ENCODE measurements at places on chromosomes 4 and X. TPM values are rescaled to one million over a fixed set of nuclear protein-coding genes. Genes with fewer than 3 reads are reported as not detected.
A peak's percentile ranks its signal among the peaks of the same experiment; 100 is the strongest.

DNA sequence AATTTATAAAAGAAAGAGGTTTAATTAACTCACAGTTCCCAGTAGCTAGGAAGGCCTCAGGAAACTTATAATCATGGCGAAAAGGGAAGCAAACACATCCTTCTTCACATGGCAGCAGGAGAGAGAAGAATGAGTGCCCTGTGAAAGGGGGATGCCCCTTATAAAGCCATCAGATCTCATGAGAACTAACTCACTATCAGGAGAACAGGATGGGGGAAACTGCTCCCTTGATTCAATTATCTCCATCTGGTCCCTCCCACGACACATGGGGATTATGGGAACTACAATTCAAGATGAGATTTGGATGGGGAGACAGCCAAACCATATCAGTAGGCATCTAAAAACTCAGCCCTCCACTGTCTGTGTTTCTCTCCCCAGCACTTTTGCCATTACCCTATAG lies 22.4 kb downstream of the ANK2 start:
- no peaks in the 10 kb centered on the region for H3K36me3 ChIP-seq
- no peak overlapping the region for H3K4me3 ChIP-seq
- H3K4me1 ChIP-seq: no peaks in the 10 kb centered on the region
- no peak for DNase-seq
- no peak overlapping the region for H3K27ac ChIP-seq

DNA sequence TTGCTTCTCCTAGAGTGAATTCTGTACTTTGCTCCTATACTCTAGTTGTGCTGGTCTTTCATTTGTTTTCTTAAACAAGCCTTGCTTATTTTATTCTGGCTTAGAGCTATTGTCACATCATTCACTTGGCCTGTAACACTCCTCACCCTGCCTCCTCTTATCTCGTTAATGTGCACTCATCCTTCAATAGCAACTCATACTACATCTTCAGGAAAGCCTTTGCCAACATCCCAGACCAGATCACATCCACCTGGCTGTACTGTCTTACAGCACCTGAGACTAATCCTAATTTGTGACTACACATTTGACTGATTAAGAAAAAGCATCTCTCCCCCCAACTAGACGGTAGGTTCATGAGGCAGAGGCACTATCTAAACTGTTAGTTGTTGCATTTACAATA lies 80.8 kb downstream of the SLC7A11 start:
- DNase-seq: no peak
- H3K27me3 ChIP-seq: no peaks in the 10 kb centered on the region
- no peaks in the 10 kb centered on the region for H3K4me1 ChIP-seq
- H3K27ac ChIP-seq: no peak overlapping the region

DNA sequence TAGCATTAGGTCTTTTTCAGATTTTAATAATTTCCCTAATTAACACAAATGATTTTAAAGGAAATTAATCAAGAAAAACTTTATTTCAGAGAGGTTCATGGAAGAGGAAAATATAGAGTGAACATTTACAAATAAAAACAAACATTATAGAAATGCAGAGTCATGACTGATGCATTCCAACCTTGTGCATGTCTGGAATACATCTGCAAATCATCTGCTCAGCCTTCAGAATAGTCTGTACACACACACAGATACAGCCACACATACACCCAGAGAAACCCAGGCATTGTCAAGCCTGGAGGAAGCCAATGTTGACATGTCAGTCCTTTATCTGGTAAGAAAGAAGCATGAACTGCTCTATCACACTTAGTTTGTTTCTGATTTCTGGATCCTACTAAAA lies 61.3 kb upstream of the NFKB1 start:
- H3K36me3 ChIP-seq: no peaks in the 10 kb centered on the region
- no peak overlapping the region for H3K4me3 ChIP-seq
- H3K27ac ChIP-seq: no peak overlapping the region
- H3K27me3 ChIP-seq: no peaks in the 10 kb centered on the region
- no peaks in the 10 kb centered on the region for H3K4me1 ChIP-seq

The ADH7 gene
- total RNA-seq: not detected

- no peak for DNase-seq
- no peaks in the 10 kb centered on the region for H3K36me3 ChIP-seq
- H3K27ac ChIP-seq: no peak overlapping the region
- no peaks in the 10 kb centered on the region for H3K4me1 ChIP-seq
Measured at GRCh38 chrX:111340054-111340453, 69.8 kb upstream of the CAPN6 start.

DNA sequence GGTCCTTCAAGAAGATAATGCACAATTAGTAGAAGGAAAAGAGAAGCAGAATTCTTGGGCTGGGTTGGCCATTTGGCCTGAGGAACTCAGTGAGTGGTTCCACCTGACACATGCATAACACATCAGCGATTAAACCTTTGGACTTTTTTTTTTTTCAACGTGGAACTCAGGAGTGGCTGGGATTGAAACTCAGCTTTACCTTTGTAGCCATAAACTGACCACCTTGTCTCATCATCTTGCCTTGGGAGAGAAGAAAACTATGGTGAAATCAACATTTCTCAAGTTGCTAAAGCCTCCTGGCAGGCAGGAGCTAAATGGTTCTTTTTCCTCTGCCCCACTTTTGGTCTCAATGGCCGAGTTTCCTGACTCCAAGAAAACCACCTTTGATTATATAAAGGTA lies 16.3 kb downstream of the PTTG2 start:
- H3K27me3 ChIP-seq: no peaks in the 10 kb centered on the region
- H3K27ac ChIP-seq: peak overlapping the region; percentile 50
- H3K36me3 ChIP-seq: no peaks in the 10 kb centered on the region
- H3K4me1 ChIP-seq: peaks cover 33% of the 10 kb centered on the region

GRCh38 chr4:16140231-16140878 lies 56.5 kb upstream of the PROM1 start:
- no peaks in the 10 kb centered on the region for H3K36me3 ChIP-seq
- H3K27me3 ChIP-seq: no peaks in the 10 kb centered on the region
- no peaks in the 10 kb centered on the region for H3K4me1 ChIP-seq

The ADH1C gene
- total RNA-seq: not detected

The SHROOM4 gene
- total RNA-seq: not detected

GRCh38 chr4:81549984-81550383 lies 78.3 kb upstream of the RASGEF1B start:
- no peak for DNase-seq
- no peak overlapping the region for H3K27ac ChIP-seq
- no peak overlapping the region for H3K4me3 ChIP-seq
- no peaks in the 10 kb centered on the region for H3K36me3 ChIP-seq

The TLR3 gene
- 0.10 TPM for total RNA-seq

- no peak for DNase-seq
- no peaks in the 10 kb centered on the region for H3K4me1 ChIP-seq
- no peak overlapping the region for H3K4me3 ChIP-seq
- H3K27ac ChIP-seq: no peak overlapping the region
- no peaks in the 10 kb centered on the region for H3K36me3 ChIP-seq
Measured at GRCh38 chr4:155972098-155972497, 18.4 kb upstream of the CTSO start.

DNA sequence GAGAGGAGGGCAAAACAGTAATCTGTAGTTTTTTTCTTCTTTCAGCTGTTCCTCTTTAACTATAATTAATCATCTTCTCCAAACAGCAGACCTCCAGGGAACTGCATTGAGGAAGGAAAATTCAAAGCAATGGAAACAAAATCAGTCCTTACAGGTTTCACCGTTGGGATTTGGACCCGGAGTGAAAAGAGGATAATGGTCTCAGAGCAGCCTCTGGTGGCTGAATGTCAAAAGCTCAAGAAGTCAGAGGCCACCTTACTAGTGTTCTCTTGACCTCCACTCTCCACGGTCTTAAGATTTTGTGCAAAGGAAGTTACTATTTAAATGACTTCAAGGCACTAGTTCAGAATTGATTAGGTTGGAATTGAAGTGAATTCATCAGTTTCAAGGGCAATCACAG lies 16.0 kb upstream of the MID1 start:
- H3K36me3 ChIP-seq: no peaks in the 10 kb centered on the region
- no peak overlapping the region for H3K4me3 ChIP-seq
- H3K27ac ChIP-seq: no peak overlapping the region
- no peaks in the 10 kb centered on the region for H3K4me1 ChIP-seq
- no peak for DNase-seq

GRCh38 chr4:155522201-155522600 lies 144.4 kb upstream of the GUCY1A1 start:
- H3K4me1 ChIP-seq: no peaks in the 10 kb centered on the region
- no peak overlapping the region for H3K27ac ChIP-seq
- DNase-seq: no peak
- no peak overlapping the region for H3K4me3 ChIP-seq
- no peaks in the 10 kb centered on the region for H3K27me3 ChIP-seq
- H3K36me3 ChIP-seq: no peaks in the 10 kb centered on the region

The NOX1 gene
- total RNA-seq: not detected

DNA sequence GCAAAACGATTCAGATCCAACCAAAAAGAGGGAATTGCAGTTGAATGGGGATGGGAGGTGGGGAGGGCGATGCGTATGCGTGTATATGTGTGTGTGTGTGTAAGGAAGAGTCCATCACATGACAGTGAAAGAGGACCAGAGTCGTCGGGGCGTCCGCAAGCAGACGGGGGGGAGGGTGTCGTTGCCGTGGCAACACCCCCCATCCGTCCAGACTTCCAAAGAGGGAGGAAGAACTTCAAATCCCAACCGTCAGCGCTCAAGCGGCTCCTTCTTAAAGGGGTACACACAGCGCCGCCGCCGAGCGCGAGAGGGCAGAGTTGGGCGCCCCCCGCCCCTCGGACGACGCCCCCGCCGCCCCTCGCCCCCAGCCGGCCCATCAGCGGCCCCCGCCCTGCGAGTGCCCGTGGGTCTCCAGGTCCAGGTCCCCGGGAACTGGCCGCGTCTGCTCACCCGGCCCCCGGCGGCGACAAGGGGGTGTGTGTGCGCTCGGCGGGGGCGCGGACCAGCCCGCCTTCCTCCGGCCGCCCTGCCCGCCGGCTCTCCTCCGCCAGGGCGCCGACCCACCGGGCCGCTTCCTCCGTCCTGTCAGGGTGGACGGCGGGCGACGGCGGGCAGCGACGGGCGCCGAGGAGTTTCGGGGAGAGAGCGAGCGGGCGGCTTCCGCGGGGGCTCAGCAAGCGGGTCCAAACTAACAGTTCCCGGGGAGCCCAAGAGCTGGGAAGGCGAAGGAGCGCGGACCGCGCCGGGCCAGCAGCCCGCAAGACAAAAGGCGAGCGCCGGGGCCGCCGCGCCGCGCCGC lies 685 bp downstream of the LCORL start:
- peak overlapping the region; percentile 88 for H3K27ac ChIP-seq
- no peaks in the 10 kb centered on the region for H3K27me3 ChIP-seq
- H3K4me1 ChIP-seq: peaks cover 14% of the 10 kb centered on the region
- H3K4me3 ChIP-seq: peak overlapping the region; percentile 98

DNA sequence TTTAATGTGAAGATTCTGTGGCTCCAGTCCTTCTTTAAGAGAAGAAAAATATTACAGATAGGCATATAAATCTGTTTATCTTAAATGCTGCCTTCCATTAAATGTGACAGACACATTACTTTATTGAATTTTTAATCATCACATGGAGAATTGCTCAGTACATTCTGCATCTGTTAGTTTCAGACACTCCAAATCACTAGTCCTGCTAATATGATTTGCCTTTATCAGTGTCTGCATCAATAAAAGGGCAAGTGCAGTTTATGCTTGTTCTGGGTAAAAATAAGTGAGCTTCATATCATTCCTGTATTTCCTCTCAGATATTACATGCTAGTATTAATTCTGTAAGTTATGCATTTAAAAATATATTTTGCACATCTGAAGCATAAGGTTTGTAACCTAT lies 666.4 kb downstream of the TECRL start:
- H3K36me3 ChIP-seq: no peaks in the 10 kb centered on the region
- H3K27ac ChIP-seq: no peak overlapping the region
- H3K4me1 ChIP-seq: no peaks in the 10 kb centered on the region
- H3K4me3 ChIP-seq: no peak overlapping the region
- DNase-seq: no peak
- no peaks in the 10 kb centered on the region for H3K27me3 ChIP-seq

GRCh38 chr4:145732895-145733880 lies 53.2 kb downstream of the C4orf51 start:
- DNase-seq: peak; percentile 86
- peaks cover 5% of the 10 kb centered on the region for H3K4me1 ChIP-seq
- H3K27ac ChIP-seq: peak overlapping the region; percentile 44
- no peaks in the 10 kb centered on the region for H3K27me3 ChIP-seq
- H3K4me3 ChIP-seq: peak overlapping the region; percentile 52

The DIPK2B gene
- not detected for total RNA-seq

The VCX gene
- total RNA-seq: not detected

- no peaks in the 10 kb centered on the region for H3K4me1 ChIP-seq
- no peak overlapping the region for H3K4me3 ChIP-seq
- H3K36me3 ChIP-seq: no peaks in the 10 kb centered on the region
- DNase-seq: peak; percentile 29
- no peaks in the 10 kb centered on the region for H3K27me3 ChIP-seq
Measured at GRCh38 chr4:176123710-176124407, 58.2 kb downstream of the WDR17 start.

- no peak for DNase-seq
- peaks cover 22% of the 10 kb centered on the region for H3K36me3 ChIP-seq
- H3K27me3 ChIP-seq: no peaks in the 10 kb centered on the region
- no peak overlapping the region for H3K4me3 ChIP-seq
Measured at GRCh38 chr4:118711052-118711451, 25.9 kb downstream of the METTL14 start.

GRCh38 chrX:81120258-81120935 lies 81.3 kb downstream of the HMGN5 start:
- no peaks in the 10 kb centered on the region for H3K4me1 ChIP-seq
- peak overlapping the region; percentile 59 for H3K4me3 ChIP-seq
- no peaks in the 10 kb centered on the region for H3K36me3 ChIP-seq

The UGT2B15 gene
- not detected for total RNA-seq

GRCh38 chrX:78957768-78958130 lies 12.6 kb downstream of the P2RY10 start:
- peaks cover 60% of the 10 kb centered on the region for H3K4me1 ChIP-seq
- DNase-seq: no peak
- peak overlapping the region; percentile 75 for H3K27ac ChIP-seq
- no peak overlapping the region for H3K4me3 ChIP-seq

- no peak overlapping the region for H3K4me3 ChIP-seq
- H3K27ac ChIP-seq: no peak overlapping the region
- H3K27me3 ChIP-seq: no peaks in the 10 kb centered on the region
Measured at GRCh38 chr4:73729534-73730165, 10.7 kb upstream of the CXCL8 start.

DNA sequence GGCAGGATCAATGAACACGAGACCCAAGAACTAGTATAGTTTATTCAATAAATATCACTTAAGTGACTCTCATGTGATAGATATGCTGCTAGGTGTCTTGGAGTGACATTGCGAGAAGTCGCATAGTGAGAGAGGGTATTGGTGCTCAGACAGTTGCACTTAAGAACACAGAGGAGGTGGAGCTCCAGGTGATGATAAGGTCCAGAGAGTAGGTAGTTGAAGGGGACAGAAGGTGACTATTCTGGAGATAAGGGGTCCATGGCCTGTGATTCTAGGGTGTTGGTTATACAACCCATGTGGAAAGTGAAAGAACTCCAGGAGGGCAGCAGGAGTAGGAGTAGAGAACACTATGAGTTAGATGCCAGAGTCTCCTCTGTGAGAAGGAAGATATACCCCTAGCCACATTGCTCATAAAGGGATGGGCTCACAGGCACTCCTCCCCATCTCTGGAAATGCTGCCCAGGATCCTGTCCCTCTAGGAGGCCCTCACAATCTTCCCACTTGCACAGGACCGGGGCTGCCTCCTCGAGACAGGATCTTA lies 9.2 kb downstream of the MAGED1 start:
- H3K36me3 ChIP-seq: peaks cover 13% of the 10 kb centered on the region
- no peaks in the 10 kb centered on the region for H3K27me3 ChIP-seq
- no peaks in the 10 kb centered on the region for H3K4me1 ChIP-seq
- no peak overlapping the region for H3K27ac ChIP-seq
- DNase-seq: no peak

GRCh38 chrX:12844319-12844718 lies 22.6 kb upstream of the TLR7 start:
- no peaks in the 10 kb centered on the region for H3K27me3 ChIP-seq
- DNase-seq: peak; percentile 11
- H3K4me3 ChIP-seq: peak overlapping the region; percentile 22
- H3K27ac ChIP-seq: peak overlapping the region; percentile 75
- H3K36me3 ChIP-seq: no peaks in the 10 kb centered on the region
- H3K4me1 ChIP-seq: peaks cover 19% of the 10 kb centered on the region
